ENCODE measurements at places on chromosomes 1 and 21.

- no peak for DNase-seq
These were observed 42.8 kb downstream of the XKR8 start for GRCh38 chr1:28002600-28002999.

- no peak for DNase-seq
These were observed 771.1 kb upstream of the ADGRL4 start for GRCh38 chr1:79777481-79778219.

DNA sequence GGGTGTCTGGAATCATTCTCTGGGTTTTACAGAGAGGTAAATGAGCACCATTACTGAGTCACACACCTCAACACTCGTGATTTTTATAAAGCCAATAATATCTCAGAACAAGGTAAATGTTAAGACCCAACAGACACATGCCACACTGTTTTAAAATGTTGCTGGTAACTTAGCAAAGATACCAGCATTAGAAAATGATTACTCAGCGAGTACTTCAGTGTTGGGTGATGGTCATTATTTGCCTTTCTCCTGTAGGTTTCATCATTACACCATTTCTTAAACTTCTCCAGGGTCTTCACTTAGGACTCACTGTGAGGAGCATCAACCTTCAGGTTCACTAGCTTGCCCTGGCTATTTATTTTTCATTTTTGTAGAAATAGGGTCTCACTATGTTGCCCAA lies 6.9 kb upstream of the C4BPB start:
- DNase-seq: no peak

GRCh38 chr21:43778469-43779335 lies 2.6 kb upstream of the CSTB start:
- no peak for DNase-seq

GRCh38 chr1:206114692-206115640 lies 2.2 kb downstream of the AVPR1B start:
- DNase-seq: no peak

Measured in GOT3 (cell line).